ENCODE measurements at places on chromosomes 13 and 19. TPM values are rescaled to one million over a fixed set of nuclear protein-coding genes. Genes with fewer than 3 reads are reported as not detected.
A peak's percentile ranks its signal among the peaks of the same experiment; 100 is the strongest.

Gene CACNA1A
- total RNA-seq = 0.35 TPM

DNA sequence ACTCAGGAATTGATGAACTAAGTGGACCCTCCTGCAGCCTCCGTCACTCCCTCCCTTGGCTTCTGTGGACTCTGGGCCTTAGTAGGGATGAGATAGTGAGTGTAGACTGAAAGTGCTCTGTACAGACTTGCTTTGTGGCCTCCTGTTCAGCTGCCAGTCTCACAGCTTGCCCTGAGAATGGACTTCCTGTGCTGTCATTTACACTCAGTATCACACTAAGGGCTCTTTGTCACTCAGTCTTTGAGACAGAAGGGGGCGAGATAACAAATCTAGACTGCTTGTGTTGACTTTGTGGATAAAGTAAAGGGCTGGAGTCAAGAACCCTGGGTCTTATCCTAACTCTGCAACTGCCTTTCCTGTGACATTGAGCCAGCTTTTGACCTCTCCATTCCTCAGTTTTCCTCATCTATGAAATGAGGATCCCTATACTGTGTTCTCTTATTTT lies 21.0 kb upstream of the SPRY2 start:
- no peak overlapping the region for H3K4me3 ChIP-seq
- H3K4me1 ChIP-seq = no peaks in the 10 kb centered on the region
- H3K27me3 ChIP-seq = no peaks in the 10 kb centered on the region
- no peaks in the 10 kb centered on the region for H3K36me3 ChIP-seq

DNA sequence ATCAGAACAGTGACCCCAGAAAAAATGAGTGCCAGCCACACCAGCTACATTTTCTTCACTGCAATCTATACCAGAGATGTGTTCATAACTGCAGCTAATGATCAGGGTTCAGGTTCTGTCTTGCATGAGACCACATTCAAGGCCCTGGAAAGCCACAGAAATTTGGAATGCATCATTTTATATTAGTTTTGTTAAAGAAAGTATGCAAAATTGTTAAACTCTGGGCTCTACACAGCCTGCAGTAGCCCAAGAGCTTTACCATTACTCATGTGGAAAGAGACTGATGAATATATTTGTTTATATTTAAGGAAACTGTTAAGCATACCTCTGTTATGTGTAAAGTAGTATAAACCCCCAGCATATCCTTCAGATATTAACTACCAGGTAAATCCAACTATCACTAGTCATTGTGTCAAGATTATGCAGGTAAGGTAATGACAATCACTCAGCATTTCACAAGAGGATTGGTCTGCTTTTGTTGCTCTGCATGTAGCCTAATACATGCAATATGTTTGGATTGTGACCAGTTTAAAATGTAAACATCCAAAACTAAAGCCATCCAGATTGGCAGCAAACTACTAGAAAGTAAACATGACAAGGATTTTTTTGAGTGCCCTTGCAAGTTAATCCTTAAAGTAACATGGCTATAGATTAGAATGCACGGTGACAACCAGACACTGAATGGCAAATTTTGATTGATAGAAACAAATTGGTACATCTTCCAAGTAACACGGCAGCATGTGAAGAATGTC lies 429.1 kb upstream of the ARGLU1 start:
- H3K27ac ChIP-seq = no peak overlapping the region
- H3K36me3 ChIP-seq = no peaks in the 10 kb centered on the region
- H3K27me3 ChIP-seq = no peaks in the 10 kb centered on the region

DNA sequence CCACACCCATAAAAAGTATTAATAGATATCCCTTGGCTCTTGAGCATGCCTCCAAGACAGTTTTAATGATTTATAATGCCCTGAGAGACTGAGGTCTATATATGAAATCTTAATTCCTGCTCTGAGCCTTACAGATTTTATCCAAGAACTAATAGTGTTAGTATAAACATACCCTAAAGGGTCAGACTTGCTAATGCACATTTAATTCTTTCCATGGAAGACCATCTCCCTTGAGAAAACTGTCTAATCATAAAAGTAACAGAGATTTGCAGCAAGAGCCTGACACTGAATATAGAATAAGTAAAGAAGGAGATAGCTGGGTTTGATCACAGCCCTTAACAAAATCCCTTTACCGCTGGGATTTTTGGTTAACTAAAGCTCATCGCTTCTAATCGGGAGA lies 650.8 kb upstream of the KLF12 start:
- H3K4me1 ChIP-seq = no peaks in the 10 kb centered on the region
- no peaks in the 10 kb centered on the region for H3K36me3 ChIP-seq
- H3K27me3 ChIP-seq = no peaks in the 10 kb centered on the region
- no peak for DNase-seq

Gene SLC10A2
- total RNA-seq = not detected

DNA sequence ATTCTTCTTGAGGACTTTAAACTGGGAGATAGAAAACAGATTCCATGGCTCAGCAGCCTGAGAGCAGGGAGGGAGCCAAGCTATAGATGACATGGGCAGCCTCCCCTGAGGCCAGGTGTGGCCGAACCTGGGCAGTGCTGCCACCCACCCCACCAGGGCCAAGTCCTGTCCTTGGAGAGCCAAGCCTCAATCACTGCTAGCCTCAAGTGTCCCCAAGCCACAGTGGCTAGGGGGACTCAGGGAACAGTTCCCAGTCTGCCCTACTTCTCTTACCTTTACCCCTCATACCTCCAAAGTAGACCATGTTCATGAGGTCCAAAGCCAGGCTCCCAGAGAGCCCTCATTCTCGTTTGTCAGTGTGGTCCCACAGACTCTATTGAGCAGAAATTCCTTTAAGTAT lies 8.1 kb downstream of the N4BP2L1 start:
- no peaks in the 10 kb centered on the region for H3K4me1 ChIP-seq
- H3K36me3 ChIP-seq = no peaks in the 10 kb centered on the region
- H3K4me3 ChIP-seq = no peak overlapping the region
- H3K27ac ChIP-seq = no peak overlapping the region

DNA sequence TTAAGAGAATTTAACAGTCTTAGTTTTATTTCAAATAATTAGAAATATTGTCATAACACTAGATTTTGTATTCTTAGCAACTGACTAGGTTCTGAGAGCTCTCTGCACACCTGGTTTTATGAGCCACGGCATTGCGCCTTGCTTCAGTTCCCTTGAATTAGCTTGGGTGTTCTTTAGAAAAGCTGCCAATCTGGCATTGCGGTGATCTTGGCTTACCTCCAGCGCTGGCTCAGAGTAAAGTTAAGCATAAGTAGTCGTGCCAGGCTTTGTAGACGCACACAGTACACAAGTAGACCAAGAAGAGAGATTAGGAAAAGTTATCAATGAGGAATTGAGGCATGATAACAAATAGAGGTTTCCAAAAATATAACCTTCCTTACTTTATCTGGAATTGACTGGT lies 45.7 kb downstream of the TPP2 start:
- no peaks in the 10 kb centered on the region for H3K4me1 ChIP-seq
- DNase-seq = no peak
- peaks cover 20% of the 10 kb centered on the region for H3K36me3 ChIP-seq

- H3K4me3 ChIP-seq = no peak overlapping the region
- no peak for DNase-seq
- H3K27ac ChIP-seq = no peak overlapping the region
- no peaks in the 10 kb centered on the region for H3K4me1 ChIP-seq
- H3K27me3 ChIP-seq = no peaks in the 10 kb centered on the region
These were observed 16.5 kb upstream of the KLF2 start for GRCh38 chr19:16308081-16308480.

DNA sequence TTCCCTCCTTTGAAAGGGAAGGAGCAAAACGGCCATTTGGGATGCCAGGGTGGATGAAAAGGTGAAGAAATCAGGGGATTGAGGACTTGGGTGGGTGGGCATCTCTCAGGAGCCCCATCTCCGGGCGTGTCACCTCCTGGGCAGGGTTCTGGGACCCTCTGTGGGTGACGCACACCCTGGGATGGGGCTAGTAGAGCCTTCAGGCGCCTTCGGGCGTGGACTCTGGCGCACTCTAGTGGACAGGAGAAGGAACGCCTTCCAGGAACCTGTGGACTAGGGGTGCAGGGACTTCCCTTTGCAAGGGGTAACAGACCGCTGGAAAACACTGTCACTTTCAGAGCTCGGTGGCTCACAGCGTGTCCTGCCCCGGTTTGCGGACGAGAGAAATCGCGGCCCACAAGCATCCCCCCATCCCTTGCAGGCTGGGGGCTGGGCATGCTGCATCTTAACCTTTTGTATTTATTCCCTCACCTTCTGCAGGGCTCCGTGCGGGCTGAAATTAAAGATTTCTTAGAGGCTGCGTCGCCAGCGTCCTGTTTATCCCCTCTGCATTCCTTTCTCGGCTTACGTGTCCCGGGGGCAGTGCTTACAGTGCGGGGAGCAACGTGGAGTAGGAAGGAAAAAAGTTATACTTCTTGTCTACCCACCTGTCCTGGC lies 15.2 kb upstream of the S1PR4 start:
- H3K27me3 ChIP-seq = no peaks in the 10 kb centered on the region
- peak; percentile 24 for DNase-seq
- H3K4me3 ChIP-seq = no peak overlapping the region
- H3K36me3 ChIP-seq = no peaks in the 10 kb centered on the region
- no peak overlapping the region for H3K27ac ChIP-seq

DNA sequence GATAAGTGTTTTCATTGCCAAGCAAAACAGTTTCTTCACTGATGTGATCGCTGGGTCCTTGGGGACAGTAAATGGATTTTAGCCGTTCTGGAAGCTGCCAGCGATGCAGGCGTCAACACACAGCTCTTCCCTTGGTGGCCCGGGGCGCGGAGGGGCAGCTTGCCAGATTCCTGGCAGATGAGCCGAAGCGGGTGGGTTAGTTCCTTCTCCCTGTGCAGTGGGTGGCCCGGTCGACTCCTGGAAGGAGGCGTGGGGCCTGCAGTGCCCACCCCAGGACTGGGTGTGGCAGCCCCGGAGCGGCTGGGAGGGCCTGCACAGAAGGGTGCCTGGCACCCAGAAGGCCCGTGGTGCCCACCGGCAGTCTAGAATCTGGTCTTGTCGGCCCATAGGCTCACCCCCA lies 69.0 kb downstream of the KDM4B start:
- H3K27me3 ChIP-seq = no peaks in the 10 kb centered on the region
- no peak overlapping the region for H3K4me3 ChIP-seq
- no peaks in the 10 kb centered on the region for H3K4me1 ChIP-seq
- no peaks in the 10 kb centered on the region for H3K36me3 ChIP-seq
- DNase-seq = no peak

DNA sequence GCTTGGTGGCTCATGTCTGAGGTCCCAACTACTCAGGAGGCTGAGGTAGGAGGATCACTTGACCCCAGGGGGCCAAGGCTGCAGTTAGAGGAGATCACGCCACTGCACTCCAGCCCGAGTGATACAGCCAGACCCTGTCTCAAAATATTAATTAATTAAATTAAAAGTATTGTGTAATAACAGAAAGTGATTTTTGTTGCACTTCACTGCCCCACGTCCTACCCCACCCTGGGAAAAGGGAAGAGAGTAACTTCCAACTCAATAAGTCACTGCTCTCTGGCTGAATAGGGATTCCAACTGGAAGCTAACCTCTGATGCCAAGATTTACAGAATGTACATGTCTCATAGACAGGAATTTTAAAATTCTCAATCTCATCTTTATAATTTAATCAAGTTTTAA lies 47.2 kb downstream of the ZNF611 start:
- no peak for DNase-seq
- H3K27me3 ChIP-seq = no peaks in the 10 kb centered on the region
- no peak overlapping the region for H3K4me3 ChIP-seq
- peaks cover 10% of the 10 kb centered on the region for H3K36me3 ChIP-seq
- peaks cover 36% of the 10 kb centered on the region for H3K4me1 ChIP-seq

DNA sequence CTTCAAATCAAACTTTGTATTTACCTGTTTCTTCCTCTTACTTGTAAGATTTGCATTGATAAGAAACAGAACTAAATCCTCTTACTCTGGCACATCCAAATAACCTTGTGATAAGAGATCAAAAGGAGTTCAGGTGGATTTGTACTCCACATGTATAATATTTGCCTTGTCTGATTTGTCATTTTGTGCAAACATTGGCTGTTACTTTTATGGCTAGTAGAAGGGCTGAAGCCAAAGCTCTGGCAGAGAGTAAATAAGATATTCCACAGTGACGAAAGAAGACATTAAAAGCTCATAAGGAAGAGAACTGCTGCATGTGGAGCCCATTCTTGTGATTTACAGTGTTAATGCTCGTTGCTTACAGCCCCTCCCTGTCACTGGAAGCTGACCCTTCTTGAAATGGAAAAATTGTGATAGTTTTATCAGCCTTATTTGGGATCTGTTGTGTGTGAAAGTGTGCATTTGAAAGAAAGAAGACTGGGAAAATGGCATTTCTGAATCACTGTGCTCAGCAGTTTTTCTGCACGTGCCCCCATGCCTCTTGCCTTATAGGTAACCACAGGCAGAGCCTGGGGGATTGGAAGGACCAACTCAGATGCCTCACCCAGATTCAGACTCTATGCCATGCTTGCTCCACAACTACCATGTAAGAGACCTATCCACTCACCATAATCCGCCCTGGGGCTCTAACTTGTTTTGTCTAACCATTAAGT lies 68.2 kb downstream of the OXGR1 start:
- H3K27me3 ChIP-seq = peaks cover 25% of the 10 kb centered on the region
- H3K4me3 ChIP-seq = no peak overlapping the region
- no peak for DNase-seq

GRCh38 chr13:36862002-36862685 lies 43.1 kb downstream of the RFXAP start:
- peak; percentile 7 for DNase-seq
- no peak overlapping the region for H3K4me3 ChIP-seq
- no peaks in the 10 kb centered on the region for H3K27me3 ChIP-seq
- H3K36me3 ChIP-seq = no peaks in the 10 kb centered on the region
- H3K27ac ChIP-seq = no peak overlapping the region

Gene ZSCAN4
- not detected for total RNA-seq

- no peaks in the 10 kb centered on the region for H3K36me3 ChIP-seq
- no peak overlapping the region for H3K4me3 ChIP-seq
- DNase-seq = no peak
These were observed 385.8 kb downstream of the KCNRG start for GRCh38 chr13:50401049-50401505.

GRCh38 chr13:30338331-30338851 lies 31.0 kb upstream of the KATNAL1 start:
- no peak overlapping the region for H3K27ac ChIP-seq
- H3K27me3 ChIP-seq = no peaks in the 10 kb centered on the region
- no peaks in the 10 kb centered on the region for H3K36me3 ChIP-seq
- peak; percentile 43 for DNase-seq
- H3K4me1 ChIP-seq = peaks cover 53% of the 10 kb centered on the region
- no peak overlapping the region for H3K4me3 ChIP-seq
